GF-D8 (cell line): ENCODE measurements at places on chromosomes 5 and 9.

- DNase-seq, result no peak
Observed at GRCh38 chr9:71839668-71840067, 71.3 kb downstream of the ABHD17B start.

- peak; percentile 98 for DNase-seq
Observed at GRCh38 chr9:133855802-133856521, 117.8 kb upstream of the SARDH start.

- DNase-seq, result no peak
Observed at GRCh38 chr5:143106174-143106573, 297.3 kb downstream of the NR3C1 start.

- DNase-seq, result no peak
Observed at GRCh38 chr5:32445287-32445758, 783 bp upstream of the ZFR start.

DNA sequence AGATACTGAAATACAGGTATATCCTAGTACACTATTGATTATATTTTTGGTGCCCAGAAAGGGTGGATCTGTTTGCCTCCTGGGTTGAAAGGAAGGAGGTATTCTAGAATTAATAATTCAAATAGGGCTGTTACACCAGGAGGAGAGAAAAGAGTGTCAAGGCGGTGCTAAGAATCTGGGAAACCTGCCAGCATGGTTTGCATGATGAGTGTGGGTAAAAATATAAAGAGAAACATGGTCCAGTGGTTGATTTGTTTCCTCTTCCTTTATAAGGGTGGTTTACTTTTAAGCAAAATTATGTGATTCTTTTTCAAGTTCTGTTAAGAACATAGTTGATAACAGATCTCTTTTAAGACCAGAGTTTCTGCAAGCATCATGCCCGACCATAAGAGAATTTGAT is 69.4 kb upstream of the NFIB start:
- no peak for DNase-seq

DNA sequence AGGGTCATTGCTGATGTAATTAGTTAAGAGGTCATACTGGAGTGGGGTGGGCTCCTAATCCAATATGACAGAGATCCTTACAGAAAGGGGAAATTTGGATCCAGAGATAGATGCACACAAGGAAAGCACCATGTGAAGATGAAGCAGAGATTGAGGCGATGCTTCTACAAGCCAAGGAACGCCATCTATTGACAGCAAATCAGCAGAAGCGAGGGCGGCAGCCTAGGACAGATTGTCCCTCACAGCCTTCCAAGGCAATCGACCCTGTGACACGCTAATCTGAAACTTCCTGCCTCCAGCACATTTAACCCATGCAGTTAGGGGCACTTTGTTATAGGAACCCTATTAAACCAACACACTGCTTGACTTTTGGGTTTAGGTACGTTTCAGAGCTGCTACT is 285.1 kb upstream of the DAP start:
- DNase-seq, result no peak

GRCh38 chr9:34594177-34594576 is 4.7 kb upstream of the CNTFR start:
- no peak for DNase-seq

GRCh38 chr5:140795259-140795641 is 598 bp downstream of the PCDHA2 start:
- no peak for DNase-seq

DNA sequence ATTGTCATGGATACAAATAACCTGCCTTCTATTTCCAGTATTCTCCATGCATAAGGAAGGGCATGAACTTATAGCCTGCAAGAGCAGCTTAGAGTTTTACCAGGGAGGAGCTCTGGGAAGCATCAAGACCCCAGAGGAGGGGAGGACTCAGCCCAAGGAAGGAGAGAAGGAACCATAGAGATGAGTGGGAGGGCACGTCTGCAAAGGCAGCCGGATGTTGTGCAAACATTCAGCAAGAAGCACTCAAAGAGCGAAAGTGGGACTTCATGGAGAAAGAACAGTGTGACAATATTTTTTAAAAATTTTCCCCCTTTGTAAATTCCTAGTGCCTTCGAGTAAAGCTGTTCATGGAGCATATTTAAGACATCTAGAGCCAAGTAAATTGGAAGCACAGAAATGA is 270.1 kb upstream of the PTGER4 start:
- peak; percentile 40 for DNase-seq

GRCh38 chr9:28234133-28234893 is 661.0 kb upstream of the C9orf72 start:
- no peak for DNase-seq

- no peak for DNase-seq
Observed at GRCh38 chr5:116669261-116670031, 94.8 kb upstream of the SEMA6A start.

DNA sequence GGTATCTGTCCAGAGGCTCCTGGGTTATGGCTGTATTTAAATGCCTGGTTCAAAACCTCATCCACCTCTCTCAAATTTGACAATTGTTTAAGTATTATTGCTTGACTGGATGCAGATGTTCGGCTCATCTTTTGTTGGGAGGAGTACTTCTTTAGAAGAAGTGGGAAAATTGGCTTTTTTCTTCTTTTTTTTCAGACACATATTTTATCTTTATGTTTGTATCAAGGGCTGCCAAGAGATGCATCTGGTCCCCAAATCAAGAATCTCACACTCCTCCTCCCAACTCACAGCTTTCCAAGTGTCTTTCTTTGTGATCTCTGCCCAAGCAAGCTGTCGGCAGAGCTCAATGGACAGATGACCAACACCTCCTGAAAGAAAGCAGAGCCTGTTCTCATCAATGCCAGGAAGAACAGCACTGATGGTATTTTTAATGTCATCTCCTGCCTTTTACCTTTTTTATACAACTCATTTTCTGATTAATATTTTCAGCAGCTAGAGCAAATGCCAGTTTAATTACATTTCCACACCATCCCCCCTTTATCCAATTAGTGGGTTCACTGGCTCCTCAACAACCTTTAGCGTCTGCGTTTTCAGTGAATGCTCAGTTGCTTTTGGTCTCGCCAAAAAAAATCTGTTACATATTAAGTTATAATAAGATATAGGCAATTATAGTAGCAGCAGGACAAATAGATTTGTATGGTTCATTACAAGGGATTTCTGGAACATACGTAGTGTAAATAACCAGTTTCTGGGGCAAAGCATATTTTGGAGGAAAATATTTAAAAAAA is 110.3 kb upstream of the SLIT3 start:
- no peak for DNase-seq

- no peak for DNase-seq
Observed at GRCh38 chr5:53490747-53491146, 10.3 kb downstream of the FST start.

DNA sequence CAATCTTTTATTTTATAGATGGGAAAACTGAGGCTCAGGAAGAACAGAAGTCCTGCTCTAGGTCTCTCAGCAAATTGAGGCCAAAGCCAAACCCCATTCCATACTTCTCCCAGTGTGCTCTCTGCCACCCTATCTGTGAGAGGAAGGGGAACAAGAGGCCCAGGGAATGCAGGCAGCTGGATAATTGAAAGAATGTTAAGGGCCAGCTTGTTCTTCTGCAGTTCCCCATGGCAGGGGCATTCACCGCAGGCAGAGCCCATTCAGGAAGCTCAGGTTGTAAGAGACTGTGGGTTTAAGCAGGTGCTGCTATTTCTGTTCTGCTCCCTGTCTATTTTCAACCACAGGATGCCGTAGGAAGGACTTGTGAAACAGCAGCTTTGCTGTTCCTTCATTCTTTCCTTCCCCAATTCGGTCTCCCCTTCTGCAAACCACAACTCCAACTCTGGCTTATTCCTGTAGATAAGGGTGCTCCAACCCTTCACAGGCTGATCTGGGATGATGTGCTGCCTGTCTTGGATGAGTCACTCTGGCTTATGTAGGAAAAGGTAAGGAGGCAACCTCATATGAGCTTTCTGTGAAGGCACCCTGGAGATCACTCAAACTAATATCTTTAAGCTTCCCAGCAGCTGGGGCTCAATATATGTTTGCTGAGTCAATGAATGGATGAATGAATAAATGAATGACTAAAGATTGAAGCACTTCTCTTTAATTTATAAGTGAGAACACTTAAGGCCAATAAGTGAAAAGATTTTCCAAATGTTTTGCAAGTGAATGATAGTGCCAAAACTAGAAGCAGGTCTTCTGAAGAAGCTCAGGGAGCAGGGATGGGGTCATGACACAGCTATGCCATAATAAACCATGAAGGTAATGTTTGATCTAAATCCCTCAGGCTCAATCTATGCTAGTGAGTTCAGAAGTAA is 377.6 kb downstream of the BRINP1 start:
- no peak for DNase-seq

- DNase-seq, result no peak
Observed at GRCh38 chr5:134349463-134349862, 17.5 kb downstream of the CDKL3 start.

DNA sequence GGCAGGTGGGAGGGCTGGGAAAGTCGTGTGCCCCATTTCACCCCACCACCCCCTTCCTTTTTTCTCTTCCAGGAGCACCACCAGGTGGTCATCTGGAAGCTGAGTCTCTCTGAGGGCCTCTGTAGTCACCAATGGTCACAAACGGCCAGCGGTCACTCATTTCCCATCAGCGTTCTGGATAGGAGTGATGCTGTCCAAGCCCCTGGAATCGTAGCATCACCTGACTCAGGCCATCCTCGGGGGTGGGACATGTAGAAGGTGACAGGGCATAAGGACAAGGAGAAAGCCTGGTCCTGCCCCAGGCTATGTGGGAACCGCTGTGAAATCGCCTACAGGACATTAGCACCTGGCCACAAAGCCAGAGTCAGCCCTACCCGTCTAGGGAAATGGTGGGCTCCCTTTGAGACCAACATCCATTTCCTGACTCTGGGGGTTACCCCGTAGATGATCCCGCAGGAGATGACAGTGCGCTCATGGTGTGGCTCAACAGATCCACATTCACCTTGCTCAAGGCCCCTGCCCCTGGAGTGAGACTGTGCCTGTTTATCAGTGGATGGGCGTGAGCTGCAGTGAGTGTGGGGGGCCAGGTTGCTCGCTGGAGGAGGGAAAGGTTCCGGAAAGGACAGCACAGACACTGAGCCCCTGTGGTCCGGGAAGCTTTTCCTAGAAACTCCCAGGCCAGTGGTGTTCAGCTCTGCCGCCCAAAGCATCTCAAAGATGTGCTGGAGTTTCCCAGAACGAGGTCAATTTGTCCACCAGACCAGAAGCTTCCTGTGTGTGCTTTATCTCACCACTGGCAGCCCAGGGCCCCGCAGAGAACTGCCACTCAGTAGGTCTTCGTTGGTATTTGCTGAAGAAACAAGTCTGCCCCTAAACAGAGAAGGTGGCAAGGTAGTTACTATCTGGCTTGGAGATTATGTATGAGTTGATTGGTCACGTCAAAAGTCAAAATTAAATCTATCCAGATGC is 61.1 kb upstream of the UNC5A start:
- DNase-seq, result no peak

DNA sequence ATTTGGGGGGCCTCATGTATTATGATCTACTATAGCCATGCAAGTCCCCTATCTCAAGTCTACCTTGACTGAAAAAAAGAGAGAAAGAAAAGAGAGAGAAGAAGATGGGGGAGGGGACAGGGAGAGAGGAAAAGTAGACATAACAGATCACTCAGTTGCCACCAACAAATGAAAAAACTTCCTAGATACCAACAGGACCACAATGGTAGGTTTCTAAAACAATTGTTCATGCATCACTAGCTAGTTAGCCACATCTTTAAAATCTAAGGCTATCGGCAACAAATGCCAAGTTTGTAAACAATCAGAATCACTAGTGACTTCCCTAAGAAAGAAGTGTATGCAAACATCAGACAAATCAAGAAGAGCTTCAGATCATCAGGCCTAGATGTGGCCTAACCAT is 328.2 kb downstream of the BNC2 start:
- DNase-seq, result no peak

GRCh38 chr5:131957721-131958441 is 12.4 kb upstream of the MEIKIN start:
- DNase-seq, result no peak

DNA sequence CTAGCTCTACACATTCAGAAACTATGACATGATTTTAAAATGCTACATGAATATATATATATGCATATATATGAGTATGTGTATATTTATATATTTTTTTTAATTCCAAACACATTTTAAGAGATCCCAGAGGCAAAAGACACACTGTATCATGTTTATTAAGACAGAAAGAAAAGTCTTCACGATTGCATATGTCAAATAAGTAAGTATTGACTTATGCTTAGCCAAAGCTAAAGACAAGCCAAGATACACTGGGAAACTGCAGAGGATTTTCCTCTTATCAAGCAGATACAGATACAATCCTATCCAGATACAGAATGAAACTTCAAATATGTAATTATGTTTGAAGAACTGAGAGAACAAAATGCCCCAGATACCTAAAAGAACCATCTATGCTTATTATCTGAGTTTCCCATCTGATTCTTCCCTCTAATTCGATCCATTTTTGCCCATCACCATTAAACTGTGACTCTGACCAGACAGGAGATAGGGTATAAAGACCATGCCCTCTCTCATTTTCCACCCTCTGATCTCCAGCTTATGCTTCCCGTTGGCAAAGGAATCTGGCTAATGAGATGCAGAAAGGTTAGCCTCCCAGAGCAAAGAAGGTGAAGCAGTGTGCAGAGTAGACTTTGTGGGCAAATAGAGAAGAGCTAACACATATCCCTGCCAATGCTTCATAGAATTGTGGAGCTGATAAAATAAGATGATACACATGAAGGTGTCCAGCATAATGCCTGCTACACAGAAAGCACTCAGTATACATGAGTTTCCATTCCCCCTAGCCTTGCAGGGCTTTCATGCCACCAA is 131.0 kb upstream of the TARS1 start:
- DNase-seq, result no peak

GRCh38 chr5:122880170-122880689 is 34.8 kb downstream of the SNX24 start:
- no peak for DNase-seq

DNA sequence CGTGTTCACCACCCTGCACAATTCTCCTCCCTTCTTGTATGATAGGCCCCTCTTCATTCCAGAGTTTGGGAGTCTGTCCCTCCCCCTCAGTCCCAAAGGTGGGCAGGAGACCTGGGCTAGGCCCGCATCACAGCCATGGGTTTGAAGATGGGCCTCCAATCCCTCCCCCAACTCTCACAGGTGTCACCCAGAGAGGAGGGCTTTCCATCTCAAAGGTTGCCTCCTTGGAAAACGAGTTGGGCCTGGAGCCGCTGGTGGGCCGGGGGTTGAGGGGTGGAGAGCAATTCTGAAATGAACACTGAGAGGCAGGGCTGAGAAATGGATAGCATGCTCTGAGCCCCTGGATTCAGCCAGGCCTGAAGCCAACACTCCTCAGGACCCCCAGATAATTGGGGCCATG is 6.2 kb downstream of the ADAMTS2 start:
- DNase-seq, result no peak

- DNase-seq, result no peak
Observed at GRCh38 chr9:127897193-127897692, 2.2 kb downstream of the ST6GALNAC6 start.
